ENCODE measurements at places on chromosomes 7 and 10. TPM values are rescaled to one million over a fixed set of nuclear protein-coding genes. Genes with fewer than 3 reads are reported as not detected.

Gene POLR2J3
- total RNA-seq: 27.6 TPM

Gene TUBAL3
- not detected for total RNA-seq

Gene ARHGAP22
- 5.2 TPM for total RNA-seq

DNA sequence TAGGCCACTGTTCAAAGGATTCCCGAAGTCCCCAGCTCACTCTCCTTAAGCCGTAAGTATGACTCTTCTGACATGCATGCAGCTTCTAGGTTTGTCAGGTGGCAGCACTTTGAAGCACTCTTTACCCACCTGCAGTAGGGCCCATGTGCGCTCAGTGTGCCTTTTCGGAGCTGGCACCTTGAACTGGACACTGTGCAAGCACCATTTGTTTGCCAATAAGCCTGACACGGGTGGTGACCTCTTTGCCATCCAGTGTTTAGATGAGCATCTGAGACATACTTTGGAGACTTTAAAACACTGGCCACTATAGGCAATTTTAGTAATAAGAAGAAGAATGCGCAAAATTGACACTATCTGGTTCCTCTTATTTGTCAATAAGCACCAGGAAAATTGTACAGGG, 45.7 kb upstream of the GSAP start:
- no peak for DNase-seq

GRCh38 chr7:134188311-134188710, 61.2 kb downstream of the LRGUK start:
- DNase-seq: no peak

DNA sequence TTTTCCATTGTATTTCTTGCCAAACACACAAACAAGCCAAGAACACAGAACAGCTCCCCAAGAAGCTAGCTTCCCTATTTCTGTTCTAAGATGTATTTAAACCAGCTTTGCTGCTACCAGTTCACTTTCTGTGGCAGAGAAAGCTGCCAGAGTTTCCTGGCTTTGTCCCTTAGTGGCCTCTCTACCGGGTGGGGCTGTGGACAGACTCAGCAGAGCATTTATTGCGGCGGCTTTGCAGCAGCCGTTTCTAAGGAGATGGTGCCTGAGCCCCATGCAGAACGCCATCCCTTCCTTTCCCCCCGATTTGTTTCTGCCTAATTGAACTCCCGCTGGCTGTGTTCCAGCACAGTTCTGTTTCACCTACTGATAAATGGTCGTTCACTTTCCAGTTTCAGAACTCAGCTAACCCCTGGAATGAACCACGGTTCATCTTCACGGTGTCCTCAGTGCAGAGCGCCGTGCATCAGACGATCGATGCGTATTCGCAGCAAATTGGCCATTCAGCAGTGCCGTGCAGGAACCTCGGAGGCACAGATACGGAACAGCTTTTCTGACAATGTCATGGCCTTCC, 33.8 kb upstream of the SFMBT2 start:
- no peak for DNase-seq

- no peak for DNase-seq
Measured at GRCh38 chr10:59677253-59677831, 32.3 kb downstream of the SLC16A9 start.

DNA sequence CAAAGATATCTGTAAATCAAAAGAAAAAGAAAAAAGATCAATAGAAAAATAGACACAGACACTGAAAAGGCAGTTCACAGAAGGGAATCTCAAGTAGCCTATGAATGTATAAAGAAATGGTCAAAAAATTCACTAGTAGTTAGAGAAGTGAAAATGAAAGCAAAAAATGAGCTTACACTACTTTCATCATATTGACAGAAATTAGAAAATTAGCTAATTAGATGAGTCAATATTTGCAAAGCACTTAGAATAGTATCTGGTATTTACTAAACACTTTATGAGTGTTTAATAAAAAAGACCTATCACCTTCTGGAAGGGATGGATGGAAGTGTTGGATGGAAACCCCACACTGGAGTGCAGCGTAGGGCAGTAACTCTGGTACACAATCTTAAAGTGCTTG, 1.7 kb upstream of the CFAP58 start:
- no peak for DNase-seq

- DNase-seq: no peak
Measured at GRCh38 chr7:145643981-145644380, 472.6 kb upstream of the CNTNAP2 start.
